HCT116 (cell line): ENCODE measurements at places on chromosomes 2 and 18.

DNA sequence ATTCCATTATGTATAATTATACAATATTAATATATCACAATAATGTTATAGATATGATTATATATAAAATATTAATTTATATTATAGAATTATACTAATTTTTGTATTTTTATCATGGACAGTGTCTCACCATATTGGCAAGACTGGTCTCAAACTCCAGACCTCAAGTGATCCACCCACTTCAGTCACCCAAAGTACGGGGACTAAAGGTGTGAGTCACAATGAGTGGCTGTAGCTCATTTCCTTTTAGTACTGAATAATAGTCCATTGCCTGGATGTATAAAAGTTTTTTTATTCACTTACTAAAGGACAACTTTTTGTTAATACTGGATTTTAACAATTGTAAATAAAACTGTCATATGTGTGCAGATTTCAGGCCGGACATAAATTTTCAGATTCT lies 417.6 kb upstream of the LINC00305 start:
- no peak for DNase-seq

DNA sequence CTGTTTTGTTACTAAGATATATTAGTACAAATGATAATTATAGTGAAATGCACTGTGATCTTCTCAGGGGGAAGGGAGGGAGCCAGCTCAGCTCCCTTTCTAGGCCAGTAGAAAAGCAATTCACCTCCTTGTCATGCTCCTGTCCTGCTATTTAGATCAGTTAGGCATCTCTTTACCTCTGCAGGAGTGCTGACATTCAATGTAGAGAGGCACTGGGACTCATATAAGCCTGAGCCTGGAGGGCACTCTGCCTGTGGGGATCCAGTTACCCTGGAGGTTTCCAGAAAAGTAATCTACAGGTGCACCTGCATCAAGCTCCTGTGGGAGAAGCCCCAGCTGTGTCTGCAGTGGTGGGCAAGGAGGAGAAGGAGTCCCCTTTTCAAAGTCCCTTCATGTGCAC lies 277.0 kb downstream of the CPS1 start:
- DNase-seq: no peak

- DNase-seq: no peak
Measured at GRCh38 chr2:37471994-37472393, 127.6 kb downstream of the QPCT start.

GRCh38 chr2:160387558-160388262 lies 105.9 kb downstream of the RBMS1 start:
- DNase-seq: no peak

GRCh38 chr2:44107086-44107740 lies 61.5 kb upstream of the PPM1B start:
- DNase-seq: no peak

GRCh38 chr2:57987835-57988573 lies 58.6 kb upstream of the VRK2 start:
- DNase-seq: no peak
